ENCODE measurements at places on chromosomes 3 and 15.

DNA sequence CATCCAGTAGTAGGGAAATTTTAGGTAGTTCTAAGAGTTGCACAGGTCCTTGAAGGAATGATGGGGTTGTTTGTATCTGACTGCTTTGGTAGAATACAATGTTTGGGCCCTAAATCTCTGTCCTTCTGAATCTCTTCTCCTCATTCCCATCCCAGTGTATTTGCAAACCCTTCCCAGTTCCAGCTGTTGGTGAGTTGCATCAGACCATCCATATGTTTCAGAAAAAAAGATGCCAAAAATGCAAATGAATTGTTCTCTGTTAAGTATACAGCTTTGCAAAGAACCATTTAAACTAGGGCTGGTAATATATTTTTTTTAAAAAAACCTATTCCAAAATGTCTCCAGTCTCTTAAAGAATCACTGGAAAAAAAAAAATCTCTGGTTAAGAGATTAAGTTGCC lies 250.8 kb upstream of the FEZF2 start:
- no peak for DNase-seq

DNA sequence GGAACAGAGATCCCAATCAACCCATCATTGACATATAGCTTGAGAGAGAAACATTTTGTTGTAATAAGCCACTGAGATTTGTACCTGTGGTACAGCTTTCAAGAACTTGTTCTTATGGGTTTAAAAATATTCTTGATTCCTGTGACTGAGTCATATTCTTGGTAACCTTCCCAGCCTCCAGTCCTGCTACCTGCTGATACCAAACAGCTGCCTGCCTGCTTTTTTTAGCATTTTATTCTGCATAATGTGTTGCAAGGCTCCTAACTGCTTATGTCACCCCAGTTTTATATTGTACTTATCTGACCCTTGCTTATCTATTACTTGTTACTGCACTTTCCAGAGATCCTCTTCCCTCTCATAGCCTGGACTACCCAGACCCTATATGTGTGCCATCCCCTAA lies 349.3 kb upstream of the SOX2 start:
- no peak for DNase-seq

DNA sequence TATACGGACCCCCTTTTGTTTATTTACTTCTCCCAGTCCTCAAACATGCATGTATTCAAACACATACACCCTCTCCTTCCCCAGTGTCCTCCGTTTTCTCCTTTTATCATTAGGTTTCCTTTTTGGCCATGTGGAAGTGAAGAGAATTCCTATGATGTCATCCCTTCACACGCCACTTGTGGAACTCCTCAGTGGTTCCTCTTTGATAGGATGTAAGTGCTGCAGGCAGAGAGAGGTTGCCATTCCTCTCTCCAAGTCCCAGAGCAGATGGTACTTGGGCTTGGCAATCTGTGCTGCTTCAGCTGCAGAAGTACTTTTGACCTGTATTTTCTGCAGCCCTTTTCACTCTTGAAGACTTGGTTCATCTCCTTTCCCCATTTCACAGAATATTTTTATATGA lies 32.9 kb upstream of the CRTC3 start:
- no peak for DNase-seq

DNA sequence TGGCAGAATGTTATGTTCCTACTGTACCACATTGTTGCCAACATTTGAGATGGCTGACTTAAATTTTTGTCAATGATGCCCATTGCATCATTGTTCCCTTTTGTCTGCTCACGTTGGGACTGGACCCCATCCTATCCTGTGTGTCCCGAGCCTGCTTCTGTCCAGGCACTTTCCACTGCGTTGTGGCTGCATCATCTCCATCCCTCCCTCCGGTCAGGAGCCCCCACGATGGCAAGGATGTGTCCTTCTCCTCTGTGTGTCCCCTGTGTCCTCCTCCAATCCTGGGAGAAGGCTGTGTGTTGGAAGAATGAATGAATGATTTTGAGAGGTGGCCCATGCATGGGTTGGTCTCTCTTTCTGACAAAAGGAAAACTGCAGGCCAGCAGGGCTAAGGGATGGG lies 19.4 kb upstream of the MRPS22 start:
- DNase-seq = no peak

GRCh38 chr3:55828712-55829111 lies 341.6 kb upstream of the WNT5A start:
- DNase-seq = no peak

DNA sequence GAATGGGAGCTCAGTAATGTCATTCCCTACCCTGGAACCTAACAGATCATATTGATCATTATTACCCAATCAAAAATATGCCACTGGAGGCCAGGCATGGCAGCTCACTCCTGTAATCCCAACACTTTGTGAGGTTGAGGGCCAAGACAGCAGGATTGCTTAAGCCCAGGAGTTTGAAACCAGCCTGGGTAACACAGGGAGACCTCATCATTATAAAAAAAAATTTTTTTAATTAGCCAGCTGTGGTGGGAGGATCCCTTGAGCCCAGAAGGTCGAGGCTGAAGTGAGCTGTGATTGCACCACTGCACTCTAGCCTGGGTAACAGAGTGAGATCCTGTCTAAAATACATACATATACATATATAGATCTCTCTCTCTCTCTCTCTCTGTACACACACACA lies 10.2 kb downstream of the IGDCC4 start:
- DNase-seq = no peak

DNA sequence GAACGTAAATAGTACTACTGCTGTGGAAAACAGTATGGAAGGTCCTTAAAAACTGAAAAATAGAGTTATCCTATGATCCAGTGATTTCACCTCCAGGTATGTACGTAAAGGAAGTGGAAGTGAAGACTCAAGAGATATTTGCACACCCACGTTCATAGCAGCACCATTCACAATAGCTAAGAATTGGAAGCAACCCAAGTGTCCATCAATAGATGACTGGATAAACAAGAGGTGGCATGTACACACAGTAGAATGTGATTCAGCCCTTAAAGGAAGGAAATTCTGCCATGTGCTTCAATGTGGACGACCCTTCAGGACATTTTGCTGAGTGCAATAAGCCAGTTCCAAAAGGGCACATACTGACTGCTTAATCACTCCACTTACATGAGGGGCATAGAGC lies 188.3 kb downstream of the APBA2 start:
- no peak for DNase-seq

- DNase-seq = no peak
Observed at GRCh38 chr3:177657243-177657642, 460.0 kb upstream of the TBL1XR1 start.

- DNase-seq = no peak
Observed at GRCh38 chr15:80310776-80311175, 58.8 kb upstream of the CTXND1 start.

- no peak for DNase-seq
Observed at GRCh38 chr3:102200126-102200525, 234.7 kb upstream of the ZPLD1 start.

DNA sequence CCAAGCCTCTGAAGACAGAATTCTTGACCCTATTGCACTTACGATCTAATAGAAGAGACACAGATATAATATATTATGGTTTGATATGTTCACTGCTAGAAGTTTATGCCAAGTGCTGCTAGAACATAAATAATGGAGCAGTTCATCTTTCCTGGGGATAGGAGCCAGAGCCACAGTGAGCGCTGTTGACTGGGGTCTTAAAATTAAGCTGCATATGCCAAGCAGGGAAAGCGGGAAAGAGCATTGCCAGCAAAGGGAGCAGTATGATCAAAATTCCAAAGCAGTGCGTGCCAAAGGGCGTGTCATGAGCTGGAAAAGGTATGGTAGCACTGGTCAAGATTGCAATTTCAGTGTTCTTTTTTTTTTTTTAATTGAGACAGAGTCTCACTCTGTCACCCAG lies 49.1 kb upstream of the ABHD2 start:
- no peak for DNase-seq

DNA sequence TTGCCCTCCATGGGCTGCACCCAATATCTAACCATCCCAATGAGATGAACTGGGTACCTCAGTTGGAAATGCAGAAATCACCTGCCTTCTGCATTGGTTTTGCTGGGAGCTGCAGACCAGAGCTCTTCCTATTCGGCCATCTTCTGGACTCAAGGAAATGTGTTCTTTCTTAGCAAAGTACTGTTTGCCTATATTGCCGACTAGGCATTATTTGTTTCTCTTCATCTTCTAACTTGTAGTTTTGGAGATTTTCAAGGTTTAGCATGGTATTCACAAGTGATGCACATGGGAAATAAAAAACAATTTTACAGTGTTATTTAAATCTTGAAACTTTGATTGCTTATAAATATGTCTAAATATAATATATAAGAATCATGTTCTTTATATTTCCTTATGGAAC lies 377.8 kb upstream of the POU1F1 start:
- DNase-seq = no peak

- DNase-seq = no peak
Observed at GRCh38 chr3:195060531-195061291, 210.2 kb downstream of the XXYLT1 start.

DNA sequence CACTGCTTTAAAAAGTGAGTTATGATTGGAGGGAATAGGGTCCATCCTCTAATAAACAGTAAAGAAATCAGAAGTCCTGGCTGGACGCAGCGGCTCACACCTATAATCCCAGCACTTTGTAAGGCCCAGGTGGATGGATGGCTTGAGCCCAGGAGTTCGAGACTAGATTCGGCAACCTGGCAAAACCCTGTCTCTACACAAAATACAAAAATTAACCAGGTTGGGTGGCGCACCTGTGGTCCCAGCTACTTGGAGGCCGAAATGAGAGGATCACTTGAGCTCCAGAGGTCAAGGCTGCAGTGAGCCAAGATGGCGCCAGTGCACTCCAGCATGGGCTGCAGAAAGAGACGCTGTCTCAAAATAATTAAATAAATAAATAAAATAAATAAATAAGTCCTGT lies 171.2 kb downstream of the POTEB3 start:
- no peak for DNase-seq

GRCh38 chr15:73046073-73046472 lies 6.2 kb upstream of the NEO1 start:
- DNase-seq = no peak

DNA sequence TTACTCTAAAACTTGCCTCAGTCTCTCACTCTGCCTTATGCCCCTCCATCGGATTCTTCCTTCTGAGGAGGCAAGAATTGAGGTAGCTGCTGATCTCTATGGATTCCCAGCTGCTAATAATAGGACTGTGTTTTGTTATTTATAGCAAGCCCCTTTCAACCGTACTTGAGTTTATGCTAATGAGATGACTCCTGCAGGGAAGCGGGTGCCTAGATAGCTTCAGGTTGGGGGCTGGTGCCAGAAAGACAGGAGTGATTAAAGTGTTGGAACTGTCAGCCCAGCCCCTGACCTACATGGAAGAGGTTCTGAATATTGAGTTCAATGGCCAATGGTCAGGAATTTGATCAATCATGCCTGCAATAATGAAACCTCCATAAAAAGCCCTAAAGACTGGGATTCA lies 21.8 kb upstream of the LIMD1 start:
- no peak for DNase-seq

DNA sequence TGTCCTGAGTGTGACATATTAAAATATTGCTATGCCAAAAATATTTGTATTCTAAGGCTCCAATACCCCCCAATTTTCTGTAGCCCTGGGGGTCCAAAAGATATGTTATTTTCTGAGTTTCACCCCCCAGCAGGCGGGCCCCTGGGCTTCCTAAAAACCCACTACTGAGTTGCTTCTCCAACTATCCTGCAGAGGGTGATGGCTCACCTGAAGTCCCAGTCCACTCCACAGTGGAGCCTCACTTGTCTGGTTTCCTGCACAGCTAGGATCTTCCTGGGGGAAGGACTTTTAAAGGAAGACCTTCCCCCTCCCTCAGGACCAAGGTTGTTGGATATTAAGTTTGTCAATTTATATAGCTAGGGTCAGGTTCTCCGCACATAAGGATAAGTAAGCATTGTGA lies 1181.4 kb downstream of the ROBO2 start:
- no peak for DNase-seq

- DNase-seq = no peak
Observed at GRCh38 chr3:127488141-127488672, 102.3 kb downstream of the TPRA1 start.

DNA sequence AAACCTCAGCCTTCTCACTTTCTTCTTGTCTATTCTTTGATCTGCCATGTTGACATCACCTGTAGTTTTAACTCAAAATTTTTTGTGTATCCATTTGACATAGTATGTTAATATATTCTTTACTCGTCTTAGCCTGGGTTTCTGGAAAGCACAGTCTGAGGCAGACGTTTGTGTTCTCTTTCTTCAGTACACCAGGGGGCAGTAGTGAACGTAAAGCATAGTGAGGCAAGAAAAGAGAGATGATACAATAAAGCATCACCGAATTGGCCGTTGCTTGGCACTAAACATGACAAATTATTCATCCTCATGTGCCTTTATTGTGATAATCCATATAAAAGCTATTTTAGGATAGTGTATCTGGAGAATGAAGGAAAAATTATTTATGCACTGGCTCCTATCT lies 141.0 kb upstream of the MYRIP start:
- peak; percentile 35 for DNase-seq

DNA sequence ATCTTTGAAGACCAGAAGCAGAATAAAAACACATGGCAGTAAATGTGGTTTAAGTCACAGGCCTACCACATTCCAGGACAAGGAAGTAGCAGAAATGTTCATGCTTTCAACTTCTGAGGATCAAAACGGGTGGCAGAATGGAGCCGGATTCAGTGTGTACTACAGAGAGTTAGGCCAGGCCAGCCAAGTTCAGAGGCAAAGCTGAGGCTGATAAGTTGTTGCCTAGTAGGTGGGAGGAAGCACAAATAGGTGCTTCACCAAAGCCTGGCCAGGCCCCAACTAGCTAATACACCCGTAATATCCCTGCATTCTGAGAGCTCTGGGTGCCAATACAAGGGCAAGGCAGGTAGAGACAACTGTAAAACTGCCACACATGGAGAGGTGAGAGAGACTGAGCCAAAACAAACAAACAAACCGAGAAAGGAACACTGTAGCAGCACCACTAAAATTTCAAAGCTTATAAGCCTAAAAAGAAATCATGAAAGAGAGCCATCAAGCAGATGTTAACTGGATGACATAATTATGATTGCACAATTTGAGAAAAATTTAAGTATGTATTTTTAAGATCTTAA lies 156.4 kb upstream of the CBLB start:
- no peak for DNase-seq

DNA sequence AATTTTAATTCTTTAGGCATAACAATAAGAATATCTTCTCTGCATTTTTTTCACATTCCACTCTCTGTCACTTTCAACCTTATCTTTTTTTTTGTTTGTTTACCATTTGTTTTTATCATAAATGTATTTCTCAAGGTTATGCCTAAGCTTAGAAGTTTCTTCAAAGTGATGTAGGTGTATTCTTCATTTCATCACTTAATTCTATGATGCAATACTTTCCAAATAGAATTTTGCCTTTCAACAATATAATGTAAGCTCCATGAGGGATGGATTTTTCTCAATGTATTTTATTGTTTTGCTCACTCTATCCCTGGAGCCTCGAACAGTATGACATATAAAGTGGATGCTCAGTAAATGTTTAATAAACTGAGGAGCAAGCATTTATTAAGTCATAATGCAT lies 444.9 kb downstream of the EPHA6 start:
- no peak for DNase-seq

DNA sequence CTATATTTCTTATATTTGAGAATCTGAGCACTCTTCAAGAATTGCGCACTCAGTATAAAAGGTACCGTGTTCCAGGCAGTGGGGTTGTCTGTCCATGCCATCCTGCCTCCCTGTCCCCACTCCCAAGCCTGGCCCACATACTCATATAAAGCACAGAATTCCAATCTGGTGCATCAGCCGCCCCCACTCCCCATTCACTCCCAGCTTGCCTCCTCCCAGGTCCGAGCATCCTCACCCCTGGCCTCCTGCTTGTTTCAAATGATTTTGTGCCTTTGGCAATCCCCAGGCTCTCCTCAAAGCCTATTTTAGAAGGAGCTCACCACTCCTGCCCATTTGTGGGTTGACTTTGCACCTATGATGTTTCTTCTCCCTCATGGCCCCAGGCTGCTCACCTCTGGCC lies 22.2 kb upstream of the IGF1R start:
- DNase-seq = no peak

Data from fibroblast of the conjunctiva (primary cell).